ENCODE measurements at places on chromosomes 12 and 14.
A peak's percentile ranks its signal among the peaks of the same experiment; 100 is the strongest.

- DNase-seq, result no peak
Observed at GRCh38 chr12:74018849-74019248, 518.8 kb upstream of the ATXN7L3B start.

DNA sequence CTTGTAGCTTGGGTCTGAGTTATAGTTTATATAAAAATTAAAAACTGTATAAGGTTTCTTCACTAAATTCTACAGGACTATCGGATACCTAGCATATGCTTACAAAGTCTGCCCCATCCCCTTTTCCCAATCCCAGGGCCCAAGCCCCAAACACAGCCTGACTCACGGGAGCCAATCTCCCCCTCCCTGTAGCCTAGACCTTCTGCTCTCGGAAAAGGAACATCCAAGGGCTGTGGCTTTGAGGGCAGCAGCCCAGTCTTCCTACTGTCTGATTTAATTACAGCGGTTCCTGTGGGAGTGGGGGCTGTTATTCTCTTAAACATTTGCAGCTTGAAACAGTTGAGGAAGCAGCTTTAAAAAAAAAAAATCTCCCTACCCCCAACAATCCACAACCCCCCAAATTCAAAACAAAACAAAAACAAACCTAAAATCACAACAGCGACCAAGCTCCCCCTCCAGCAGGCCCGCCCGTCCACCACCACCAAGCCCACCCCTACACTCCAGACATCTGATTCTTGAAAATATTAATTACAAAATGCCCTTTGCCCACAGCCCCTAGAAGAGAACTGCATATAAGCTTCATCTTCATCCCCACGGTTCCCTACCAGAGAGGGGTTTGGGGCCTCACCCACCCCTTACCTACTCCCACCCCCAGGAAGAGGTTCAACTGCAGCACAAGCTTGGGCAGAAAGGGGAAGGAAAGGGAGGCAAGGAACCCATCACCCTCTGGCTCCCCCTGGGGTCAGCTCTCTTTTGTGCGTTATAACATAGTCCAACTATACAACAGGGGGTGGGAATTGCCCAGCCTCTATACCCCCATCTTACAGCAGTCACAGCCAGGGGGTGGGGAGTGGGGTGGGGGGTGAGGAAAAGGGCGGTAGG lies 1.1 kb upstream of the PRKAG1 start:
- peak; percentile 40 for DNase-seq

DNA sequence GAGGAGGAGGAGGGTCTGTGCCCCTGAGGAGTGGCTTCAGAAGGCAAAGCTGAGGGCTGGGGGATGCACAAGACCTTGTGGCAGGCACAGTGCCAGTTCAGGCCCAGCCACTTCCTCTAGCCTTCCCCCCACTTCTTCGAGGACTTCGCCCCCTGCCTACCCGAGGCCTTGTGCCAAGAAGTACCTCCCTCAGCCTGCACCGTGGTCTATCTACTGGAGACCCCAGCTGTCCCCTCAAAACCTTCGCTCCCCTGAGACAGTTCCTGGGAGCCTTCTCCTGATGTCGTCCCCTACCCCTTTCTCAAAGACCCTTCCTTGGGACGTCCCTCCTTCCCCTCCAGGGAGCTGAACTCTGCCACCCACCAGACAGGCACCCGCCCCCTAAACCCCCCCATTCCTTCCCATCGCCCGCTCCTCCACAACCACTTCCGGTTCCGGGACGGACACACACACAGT lies 604 bp downstream of the ZNF384 start:
- DNase-seq, result no peak

GRCh38 chr12:62259631-62259992 lies 592 bp upstream of the USP15 start:
- no peak for DNase-seq

DNA sequence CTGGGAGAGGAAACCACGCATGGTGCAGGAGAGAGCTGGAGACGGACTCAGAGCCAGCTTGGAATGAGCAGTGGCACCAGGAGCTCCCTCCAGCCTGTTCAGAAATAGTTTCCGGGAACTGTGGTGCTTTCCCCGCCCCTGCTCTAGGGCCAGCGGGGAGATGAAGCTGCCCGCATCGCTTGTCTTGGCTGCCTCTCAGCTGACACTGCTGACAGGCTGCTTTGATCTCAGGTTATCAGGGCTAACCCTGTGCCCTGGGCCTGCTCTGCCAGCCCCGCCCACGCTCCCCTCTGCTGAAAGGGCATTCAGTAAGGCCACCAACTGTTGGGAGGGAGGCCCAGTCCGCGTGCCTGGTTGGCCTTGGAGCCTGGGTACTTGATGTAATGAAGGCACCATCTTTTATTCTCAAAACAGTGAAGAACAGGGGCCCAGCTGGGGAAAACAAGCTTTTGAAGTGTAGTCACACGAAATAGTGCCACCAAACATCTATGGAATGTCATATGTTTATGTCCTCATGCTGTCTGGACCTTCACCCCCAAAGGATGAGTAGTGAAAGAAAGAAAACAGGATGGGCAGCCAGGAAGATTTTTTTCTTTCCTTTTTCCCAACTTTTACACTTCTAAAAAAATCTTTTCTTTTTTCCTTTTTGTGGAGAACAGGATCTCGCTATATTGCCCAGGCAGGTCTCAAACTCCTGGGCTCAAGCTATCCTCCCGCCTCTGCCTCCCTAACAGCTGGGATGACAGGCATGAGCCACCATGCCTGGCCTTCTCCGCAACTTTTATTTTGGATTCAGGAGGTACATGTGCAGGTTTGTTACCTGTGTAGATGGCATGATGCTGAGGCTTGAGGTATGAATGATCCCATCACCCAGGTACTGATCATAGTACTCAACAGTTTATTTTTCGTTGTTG lies 115.9 kb upstream of the TBX3 start:
- DNase-seq, result no peak

- DNase-seq, result no peak
Observed at GRCh38 chr12:122125452-122126341, 47.1 kb downstream of the MLXIP start.

GRCh38 chr12:124652661-124653060 lies 85.2 kb upstream of the NCOR2 start:
- no peak for DNase-seq

- DNase-seq, result no peak
Observed at GRCh38 chr12:65634626-65635331, 189.5 kb upstream of the HMGA2 start.

- DNase-seq, result no peak
Observed at GRCh38 chr12:9049520-9050133, 60.3 kb downstream of the KLRG1 start.

DNA sequence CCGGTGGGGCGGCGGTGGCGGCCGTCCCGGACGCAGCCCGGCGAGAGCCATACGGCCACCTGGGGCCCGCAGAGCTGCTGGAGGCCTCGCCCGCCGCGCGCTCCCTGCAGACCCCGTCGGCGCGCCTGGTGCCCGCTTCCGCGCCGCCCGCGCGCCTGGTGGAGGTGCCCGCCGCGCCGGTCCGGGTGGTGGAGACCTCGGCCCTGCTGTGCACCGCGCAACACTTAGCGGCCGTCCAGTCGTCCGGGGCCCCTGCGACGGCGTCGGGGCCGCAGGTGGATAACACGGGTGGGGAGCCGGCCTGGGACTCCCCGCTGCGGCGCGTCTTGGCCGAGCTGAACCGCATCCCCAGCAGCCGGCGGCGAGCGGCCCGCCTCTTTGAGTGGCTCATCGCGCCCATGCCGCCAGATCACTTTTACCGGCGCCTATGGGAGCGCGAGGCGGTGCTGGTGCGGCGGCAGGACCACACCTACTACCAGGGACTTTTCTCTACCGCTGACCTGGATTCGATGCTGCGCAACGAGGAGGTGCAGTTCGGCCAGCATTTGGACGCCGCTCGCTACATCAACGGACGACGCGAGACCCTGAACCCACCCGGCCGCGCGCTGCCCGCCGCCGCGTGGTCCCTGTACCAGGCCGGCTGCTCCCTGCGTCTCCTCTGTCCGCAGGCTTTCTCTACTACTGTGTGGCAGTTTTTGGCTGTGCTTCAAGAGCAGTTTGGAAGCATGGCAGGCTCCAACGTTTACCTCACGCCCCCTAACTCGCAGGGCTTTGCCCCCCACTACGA lies 716 bp downstream of the RIOX1 start:
- peak; percentile 79 for DNase-seq

DNA sequence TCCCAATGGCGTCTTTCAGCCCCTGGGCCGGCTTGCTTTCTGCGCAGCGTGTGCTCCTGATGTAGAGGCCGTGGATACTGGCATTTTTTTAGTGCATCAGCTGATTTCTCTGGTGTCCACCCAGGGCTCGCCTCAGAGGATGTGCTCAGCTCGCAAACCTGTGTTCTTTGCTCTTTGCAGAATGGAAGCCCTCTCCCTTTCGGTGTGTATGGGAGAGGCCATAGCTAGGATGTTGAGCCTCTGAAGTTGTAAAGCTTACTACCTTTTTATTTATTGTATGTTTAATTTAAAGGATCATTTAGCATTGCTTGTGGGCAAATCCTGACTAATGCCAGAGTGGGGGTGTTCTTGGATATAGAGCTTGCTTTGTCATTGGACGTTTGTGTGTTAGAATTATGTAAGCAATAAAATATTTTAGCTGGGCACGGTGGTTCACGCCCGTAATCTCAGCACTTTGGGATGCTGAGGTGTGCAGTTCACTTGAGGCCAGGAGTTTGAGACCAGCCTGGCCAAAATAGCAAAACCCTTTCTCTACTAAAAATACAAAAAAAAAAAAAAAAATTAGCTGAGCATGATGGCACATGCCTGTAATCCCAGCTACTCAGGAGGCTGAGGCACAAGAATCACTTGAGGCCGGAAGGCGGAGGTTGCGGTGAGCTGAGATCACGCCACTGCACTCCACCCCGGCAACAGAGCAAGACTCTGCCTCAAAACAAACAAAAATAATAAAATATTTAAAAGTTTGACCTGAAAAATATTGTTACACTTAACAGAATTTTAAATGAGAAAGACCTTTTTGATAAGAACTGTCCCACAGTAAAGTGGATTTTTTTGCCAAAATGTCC lies 52.6 kb upstream of the MMP17 start:
- no peak for DNase-seq

DNA sequence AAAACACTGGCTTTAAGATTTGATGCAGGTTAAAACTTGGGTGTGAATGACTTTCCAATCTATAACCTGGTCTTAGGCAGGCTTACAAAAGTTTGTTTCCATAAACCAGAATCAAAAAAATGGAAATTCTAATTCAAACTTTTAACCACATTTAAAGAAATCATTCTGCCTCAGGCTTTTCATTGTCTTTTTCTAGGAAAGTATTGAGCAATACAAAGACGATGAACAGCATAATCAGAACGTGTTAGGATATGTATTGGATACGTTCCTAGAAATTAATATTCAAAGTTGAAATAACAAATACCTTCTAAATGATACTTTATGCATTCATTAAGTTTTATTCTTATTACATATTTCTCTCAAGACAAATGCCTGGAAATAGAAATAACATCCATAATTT lies 172.9 kb downstream of the CEP128 start:
- DNase-seq, result no peak

- no peak for DNase-seq
Observed at GRCh38 chr14:37842106-37842505, 246.7 kb downstream of the TTC6 start.

DNA sequence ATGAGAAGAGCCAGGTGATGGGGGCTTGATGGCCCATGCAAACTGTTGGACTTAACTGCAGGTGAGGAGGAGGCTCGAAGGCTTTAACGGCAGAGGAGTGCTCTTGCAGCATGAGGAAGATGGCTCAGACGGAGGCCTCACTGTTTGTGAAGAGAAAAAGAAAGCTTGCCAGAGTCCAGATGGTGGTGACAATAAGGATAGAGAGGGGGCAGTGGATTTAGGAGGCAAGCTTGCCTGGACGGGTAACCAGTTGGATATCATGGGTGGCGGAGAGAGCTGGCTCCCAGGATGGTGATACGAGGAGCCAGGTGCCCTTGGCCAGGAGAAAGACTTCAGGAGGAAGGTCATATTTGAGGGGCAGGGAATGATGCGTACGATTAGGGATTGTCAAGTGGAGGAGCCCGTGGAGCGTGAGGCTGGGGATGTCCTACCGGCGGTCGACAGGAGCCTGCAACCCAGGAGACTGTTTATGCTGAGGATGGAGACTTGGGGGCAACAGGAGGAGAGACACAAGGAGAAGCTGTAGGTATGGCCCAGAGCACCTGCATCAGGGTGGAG lies 71.8 kb downstream of the CACNA1C start:
- DNase-seq, result no peak

DNA sequence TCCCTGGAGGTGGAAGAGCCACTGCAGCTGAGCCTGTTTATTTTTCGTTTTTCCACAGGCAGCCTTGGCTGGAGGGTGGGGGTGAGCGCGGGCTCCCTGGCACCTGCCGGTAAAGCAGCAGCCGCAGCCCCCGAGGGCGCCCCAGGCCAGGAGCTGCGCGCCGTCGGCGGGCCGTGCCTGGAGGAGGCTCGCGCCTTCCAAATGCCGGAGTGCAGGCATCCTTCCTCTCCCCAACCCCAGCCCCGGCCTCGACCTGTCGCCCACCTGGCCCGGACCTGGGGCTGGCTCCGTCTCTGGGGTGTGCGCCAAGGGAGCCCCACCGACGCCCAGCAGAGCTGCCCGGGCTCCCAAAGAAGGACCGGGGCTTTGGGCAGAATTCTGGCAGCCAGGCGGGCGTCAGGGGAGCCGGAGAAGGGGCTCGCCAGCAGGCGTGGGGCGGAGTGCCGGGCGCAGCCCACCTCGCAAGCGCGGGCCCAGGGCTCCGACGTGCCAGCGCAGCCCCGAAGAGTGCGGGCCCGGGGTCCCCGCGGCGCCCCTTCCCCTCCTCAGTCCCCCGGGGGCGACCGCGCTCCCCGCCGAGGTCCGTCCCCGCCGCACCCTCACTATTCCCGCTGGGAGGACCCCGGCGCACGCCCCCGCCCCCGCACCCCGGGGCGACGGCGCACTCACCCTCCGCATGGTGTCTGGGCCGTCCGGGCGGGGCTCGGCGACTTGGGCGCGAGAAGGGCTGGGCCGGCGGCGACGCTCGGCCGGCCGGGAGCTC lies 130.3 kb downstream of the NDUFA12 start:
- peak; percentile 39 for DNase-seq

- DNase-seq, result no peak
Observed at GRCh38 chr12:103852498-103852997, 11.5 kb upstream of the NT5DC3 start.

GRCh38 chr12:108630481-108631207 lies 3.0 kb downstream of the SELPLG start:
- DNase-seq, result peak; percentile 57

- DNase-seq, result peak; percentile 45
Observed at GRCh38 chr12:7915661-7916403, 20.2 kb downstream of the SLC2A3 start.

DNA sequence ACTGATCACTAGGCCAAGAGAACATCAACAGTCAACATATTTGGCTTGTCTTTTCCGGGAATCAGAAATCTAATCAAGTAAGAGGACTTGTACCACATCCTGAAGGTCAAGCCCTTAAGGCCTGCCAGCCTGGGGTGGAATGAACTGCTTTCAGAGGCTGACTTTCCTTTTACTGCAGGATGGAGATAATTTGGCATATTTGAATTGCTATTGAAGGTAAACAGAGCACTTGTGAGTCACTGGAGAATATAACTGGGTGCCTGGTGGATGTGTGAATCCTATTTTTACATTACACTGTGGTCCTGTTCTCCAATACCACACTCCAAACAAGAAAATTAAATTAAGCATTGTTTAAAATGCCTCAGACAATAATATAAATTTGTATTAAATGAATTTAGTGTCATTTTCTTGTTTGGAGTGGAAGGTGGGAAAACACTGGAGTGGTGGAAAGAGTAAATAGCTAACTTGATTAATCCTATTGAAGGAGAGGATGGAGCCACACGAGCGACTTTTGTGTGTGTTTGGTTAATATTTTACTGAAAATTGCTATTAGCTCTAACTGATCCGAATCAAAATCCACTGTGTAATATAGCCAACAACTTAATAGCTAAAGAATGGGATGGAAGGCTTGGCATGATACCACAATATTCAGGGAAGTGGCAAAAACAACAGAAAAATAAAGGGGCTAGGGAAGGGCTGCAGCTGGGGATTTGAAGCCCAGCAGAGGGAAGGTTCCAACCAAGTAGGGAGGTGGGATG lies 89.4 kb downstream of the OTX2 start:
- DNase-seq, result no peak
